Neural progenitor cell (in vitro differentiated cells): ENCODE measurements at places on chromosomes 7 and 10. TPM values are rescaled to one million over a fixed set of nuclear protein-coding genes. Genes with fewer than 3 reads are reported as not detected.

MMD2 gene
- total RNA-seq, result 0.28 TPM in 1 of 2 replicates, not detected in the other

DNA sequence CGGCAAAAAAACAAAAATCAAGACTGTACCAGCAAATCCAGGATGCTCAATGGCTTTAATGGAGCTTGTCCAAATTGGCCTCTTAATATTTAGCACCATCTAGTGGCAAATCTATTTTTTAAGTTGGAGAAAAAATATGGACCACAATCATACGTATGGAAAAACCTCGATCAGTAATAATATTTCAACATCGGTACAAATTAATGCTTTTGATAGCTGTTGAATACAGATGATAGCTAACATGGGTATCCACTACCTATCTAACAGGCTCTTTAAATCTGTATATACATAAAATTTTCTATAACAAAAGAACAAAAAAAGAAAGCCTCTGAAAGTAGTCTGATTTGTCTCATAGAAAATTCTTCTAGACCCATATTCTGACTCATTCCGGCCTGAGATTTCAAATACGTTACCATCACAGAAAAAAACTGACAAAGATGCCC lies 29.2 kb downstream of the COA1 start:
- H3K4me3 ChIP-seq, result no peak overlapping the region
- H3K36me3 ChIP-seq, result peaks cover 3% of the 10 kb centered on the region
- no peak overlapping the region for H3K27ac ChIP-seq
- no peaks in the 10 kb centered on the region for H3K27me3 ChIP-seq

GRCh38 chr10:95706990-95707389 lies 13.3 kb upstream of the TCTN3 start:
- DNase-seq, result no peak
- no peak overlapping the region for H3K27ac ChIP-seq
- no peaks in the 10 kb centered on the region for H3K27me3 ChIP-seq
- no peak overlapping the region for H3K4me3 ChIP-seq
- no peaks in the 10 kb centered on the region for H3K4me1 ChIP-seq

DNA sequence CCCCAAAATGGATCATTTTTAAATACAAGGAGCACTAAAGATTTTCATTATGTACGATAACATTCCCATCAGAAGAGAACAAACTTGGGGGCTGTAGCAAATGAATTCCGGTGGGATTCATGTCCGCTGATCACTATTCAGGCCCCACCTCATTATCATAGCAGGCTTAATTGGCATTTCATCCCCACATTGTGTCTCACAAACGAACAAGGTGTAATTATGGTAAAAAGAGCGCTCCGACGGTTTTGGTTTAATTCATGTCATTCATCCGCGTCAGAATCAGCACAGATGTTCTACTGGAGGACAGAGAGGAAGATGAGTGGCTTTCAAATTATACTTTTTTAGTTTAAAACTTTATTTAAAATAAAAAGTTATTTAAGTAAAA lies 124.7 kb downstream of the MAD1L1 start:
- H3K4me1 ChIP-seq, result peaks cover 79% of the 10 kb centered on the region
- no peak overlapping the region for H3K4me3 ChIP-seq
- H3K27me3 ChIP-seq, result no peaks in the 10 kb centered on the region
- no peaks in the 10 kb centered on the region for H3K36me3 ChIP-seq
- peak overlapping the region; percentile 86 for H3K27ac ChIP-seq
- peak; percentile 57 for DNase-seq

GRCh38 chr10:121559326-121560026 lies 38.8 kb downstream of the FGFR2 start:
- peaks cover 9% of the 10 kb centered on the region for H3K4me1 ChIP-seq
- H3K27ac ChIP-seq, result peak overlapping the region; percentile 1
- H3K4me3 ChIP-seq, result no peak overlapping the region
- no peaks in the 10 kb centered on the region for H3K27me3 ChIP-seq

DNA sequence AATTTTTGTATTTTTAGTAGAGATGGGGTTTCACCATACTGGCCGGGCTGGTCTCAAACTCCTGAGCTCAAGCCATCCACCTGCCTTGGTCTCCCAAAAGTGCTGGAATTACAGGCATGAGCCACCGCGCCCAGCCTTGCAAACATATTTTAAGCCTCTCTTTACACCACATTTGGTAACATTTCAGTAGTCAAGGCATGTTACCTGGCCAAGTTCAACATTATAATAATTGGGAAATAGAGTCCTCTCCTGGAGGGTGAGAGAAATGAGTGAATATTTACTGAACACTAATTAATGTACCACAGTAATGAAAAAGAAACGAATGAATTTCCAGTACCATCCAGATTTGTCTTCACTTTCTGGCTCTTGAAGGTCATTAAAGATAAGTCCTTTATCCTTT lies 10.0 kb upstream of the CNOT4 start:
- H3K4me3 ChIP-seq, result no peak overlapping the region
- no peaks in the 10 kb centered on the region for H3K4me1 ChIP-seq
- H3K36me3 ChIP-seq, result no peaks in the 10 kb centered on the region
- no peak overlapping the region for H3K27ac ChIP-seq
- no peaks in the 10 kb centered on the region for H3K27me3 ChIP-seq
